Right ventricle myocardium inferior (tissue), 1 donor: ENCODE measurements at places on chromosomes 4 and X.

- DNase-seq = no peak
Observed at GRCh38 chrX:124300405-124300804, 32.1 kb upstream of the TEX13D start.

DNA sequence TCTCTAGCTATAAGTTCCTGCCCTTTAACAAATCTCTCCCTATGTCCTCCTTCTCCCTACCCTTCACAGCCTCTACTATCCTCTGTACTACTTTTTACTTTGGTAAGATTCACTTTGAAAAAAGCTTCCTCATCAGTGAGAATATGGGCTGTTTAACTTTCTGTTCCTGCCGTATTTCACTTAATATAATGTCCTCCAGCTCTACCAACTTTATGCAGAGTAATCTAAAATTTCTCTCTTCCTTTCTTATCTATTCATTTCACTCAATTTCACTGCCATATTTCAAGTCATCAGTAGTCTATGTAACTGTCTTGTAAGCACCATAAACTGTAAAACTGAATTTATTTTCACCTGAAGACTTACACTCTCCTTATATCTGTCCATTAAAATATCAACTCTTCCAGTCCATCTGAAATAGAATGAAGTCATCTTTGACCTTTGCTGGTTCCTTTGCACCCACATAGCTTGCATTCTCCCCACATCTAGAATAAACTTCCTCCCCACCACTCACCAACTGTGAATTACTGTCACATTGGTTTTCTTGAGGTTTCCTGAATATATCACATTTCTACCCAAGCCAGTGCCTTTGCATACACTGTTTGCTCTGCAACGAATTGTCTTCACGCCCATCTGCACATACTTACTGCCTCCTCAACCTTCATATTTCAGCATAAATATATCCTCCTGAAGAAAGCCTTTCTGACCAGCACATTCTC, 54.6 kb downstream of the ARAP2 start:
- no peak for DNase-seq

GRCh38 chr4:77043507-77044136, 32.2 kb downstream of the CCNI start:
- no peak for DNase-seq

- DNase-seq = peak; percentile 65
Observed at GRCh38 chrX:150664290-150664689, 28.9 kb upstream of the MTMR1 start.

DNA sequence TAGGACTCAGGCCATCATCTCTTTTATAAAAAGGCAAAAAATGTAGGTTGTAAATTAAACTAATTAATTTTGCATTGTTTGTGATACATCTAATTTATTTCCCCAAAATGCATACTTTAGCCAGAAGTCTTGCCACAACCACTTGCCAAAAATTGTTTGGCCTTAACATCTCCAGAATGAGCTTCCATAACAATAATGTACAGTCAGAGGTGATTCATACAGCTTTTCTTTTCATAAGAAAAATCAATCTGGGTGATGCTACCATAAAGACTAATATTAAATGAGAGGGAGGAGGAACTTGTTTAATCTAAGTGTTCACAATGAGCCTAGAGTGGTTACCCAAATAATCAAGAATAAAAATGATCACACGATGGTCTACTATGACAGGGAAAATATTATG, 59.3 kb downstream of the AMMECR1 start:
- DNase-seq = no peak

GRCh38 chrX:9447906-9448305, 17.0 kb upstream of the TBL1X start:
- no peak for DNase-seq

DNA sequence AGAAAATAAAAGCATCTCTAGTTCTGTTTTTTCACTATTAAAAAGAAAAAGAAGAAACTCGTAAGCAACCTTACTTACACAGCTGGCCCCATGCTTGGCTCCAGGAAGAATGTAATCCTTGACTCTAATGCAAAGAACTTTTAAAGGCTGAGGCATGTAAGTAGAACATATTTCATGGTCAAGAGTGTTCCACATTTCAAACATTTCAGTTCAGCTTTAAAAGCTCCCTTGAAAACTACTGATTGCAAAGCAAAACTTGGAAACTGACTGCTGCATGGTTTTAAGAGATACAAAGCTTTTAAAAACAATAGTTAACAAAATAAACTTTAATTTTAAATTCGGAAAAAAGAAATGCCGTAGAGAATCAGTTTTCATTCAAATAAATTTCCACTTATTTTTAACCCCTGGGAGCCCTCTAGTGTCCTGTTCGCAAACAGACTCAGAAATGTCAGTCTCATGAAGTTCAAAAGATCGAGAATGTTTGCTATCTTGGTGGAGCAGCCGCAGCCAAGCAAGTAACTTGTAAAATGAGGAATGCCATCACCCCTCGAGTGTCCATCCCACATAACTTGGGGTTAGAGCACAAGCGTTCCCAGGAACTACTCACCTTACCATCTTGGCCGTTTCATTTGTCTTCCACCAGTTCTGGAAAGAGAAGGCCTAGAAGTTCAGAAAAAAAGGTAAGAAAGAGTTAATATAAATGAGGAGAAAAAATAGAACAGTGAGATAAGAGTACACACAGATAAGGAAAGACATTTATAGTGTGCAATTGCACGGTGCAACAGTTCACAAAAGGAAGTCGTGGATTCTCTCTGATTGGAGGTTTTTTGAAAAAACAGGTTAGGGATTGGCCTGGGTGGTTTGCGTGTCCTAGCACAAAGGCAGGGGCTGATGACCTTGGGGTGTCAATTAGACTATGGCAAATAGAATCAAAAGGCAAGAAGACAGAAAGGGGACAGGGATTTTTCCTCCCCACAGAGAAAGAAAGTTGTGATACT, at the start of gene GASK1B:
Gene GASK1B, minus strand, starts transcription at position 765 of the 998 bp plus-strand sequence. CDS start 1,650 bp downstream, outside the sequence.
- no peak for DNase-seq

DNA sequence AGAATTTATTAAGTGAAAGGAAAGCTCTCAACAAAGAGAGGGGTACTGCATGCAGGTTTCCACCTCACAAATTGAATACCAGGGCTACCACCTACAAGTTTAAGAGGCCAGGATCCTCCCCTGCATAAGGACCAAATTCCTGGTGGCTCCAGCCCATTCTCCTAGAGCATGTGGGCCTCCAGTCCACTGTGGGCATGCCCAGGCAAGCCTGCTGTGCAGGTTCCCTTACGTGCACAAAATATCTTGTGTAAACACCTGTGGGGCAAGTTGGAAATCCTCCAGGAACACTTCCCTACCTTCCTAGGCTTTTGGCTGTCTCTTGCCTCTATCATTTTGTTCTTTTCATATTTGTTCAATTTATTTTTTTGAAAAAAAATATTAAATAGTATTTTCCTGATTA, 724.3 kb downstream of the ARAP2 start:
- no peak for DNase-seq

- no peak for DNase-seq
Observed at GRCh38 chr4:96052827-96053226, 212.9 kb downstream of the PDHA2 start.

GRCh38 chrX:147679356-147680005, 232.2 kb upstream of the FMR1 start:
- DNase-seq = no peak

- no peak for DNase-seq
Observed at GRCh38 chr4:100591161-100591876, 73.5 kb upstream of the EMCN start.

- DNase-seq = peak; percentile 74
Observed at GRCh38 chr4:173252024-173252935, 81.9 kb downstream of the HMGB2 start.

DNA sequence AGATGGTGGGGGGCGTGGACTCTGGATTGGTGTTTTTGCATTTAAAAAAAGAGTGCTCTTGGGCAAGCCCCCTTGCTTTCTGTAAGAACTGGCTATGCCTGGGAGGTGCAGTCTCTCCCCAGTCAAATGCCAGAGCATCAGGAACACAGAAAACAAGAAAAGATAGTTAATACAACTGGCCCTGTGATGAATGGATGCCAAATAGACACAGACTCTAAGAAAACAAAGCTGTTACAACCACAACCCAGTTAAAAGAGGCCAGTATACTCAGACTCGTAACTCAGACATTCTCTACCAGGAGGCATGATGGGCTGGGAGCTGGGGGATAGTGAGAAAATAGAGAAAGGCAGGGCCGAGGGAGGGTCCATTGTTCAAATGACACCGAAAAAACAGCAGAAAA, 32.5 kb upstream of the C1QTNF7 start:
- DNase-seq = no peak

DNA sequence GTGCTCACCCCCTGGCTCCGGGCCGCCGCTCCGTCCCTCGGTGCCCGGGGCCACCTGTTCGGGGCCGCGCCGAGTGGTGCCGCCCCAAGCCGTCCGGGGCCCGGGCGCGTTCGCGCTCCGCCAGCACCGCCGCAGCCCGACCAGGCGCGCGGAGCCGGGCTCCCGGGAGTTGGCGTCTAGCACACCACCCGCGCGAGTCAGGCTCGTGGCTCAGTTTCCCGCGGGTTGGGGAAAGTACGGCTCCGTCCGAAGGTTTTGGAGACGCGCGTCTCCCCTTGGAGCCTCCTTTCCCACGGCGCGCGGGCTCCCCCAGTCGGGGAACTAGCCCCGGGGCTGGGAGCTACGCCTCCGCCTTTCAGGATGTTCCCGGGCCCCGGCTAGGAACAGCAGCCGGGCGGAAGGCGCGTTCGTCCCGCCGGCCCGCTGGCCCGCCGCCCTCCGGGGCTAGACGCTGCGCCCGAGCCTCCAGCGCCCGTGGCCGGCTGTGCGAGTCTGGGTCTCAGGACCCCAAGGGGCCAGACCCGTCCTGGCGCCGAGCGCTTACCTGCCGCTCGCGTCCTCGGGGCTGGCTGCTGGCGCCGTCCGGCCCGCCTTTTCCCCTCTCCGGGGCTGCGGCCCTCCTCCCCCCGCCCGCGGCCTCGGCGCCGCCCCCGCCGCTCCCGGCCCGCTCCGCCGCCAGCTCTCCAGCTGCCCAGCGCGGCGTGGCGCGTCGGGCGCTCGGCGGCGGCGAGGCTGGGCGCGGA, at the start of gene ADGRG2:
Gene ADGRG2, minus strand, starts transcription at position 571 of the 743 bp plus-strand sequence. CDS start 53,634 bp downstream, outside the sequence.
- peak; percentile 71 for DNase-seq

DNA sequence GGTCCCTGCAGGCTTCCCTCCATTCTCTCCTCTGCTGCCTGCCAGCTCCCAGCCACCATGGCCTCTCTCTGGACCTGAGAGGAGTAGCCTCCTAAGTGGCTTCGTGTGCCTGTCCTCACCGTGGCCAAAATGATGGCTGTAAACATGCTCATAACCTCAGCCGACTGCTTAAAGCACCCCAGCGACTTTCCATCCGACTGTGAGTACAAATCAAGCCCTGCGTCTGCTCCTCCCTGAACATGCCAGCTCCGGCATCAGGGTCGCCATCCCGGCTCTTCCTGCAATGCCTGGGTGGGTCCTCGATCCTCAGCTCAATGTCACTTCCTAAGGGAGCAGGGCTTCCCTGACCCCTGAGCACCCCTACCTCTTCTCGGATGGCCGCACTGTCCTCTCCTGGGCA, 3.3 kb upstream of the SORCS2 start:
- no peak for DNase-seq

DNA sequence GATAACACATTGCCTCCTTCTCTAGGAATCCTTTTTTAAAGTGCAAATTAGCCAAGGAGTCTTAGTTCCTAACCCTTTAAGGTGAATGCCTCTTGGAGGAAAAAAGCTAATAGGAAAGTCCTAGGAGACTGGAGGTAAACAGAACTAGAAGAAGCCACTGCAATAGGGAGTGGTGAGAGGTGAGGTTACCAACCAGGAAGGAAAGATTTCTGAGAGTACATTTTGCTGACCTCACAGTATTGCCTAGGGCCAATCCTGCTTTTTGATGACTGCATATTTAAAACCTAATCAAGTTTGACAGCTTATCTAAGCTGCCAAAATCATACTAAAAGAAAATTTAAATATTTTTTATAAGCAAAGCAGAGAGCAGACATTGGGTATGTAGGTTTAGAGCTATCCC, 7.3 kb upstream of the CUL4B start:
- no peak for DNase-seq

DNA sequence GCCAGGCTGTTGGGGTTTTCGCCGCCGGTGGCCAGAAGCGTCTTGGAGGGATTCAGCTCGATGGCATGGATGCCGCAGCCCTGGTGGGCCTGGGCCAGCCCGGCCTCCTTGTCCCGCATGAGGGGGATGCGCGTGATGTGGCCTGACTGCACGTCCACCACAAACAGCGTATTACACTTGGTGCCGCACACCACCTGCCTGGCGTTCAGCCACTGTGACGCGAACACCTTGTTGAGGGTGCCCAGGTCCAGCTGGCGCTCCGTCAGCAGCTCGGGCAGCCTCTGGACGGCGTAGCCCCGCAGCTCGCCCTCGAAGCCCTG, 728 bp downstream of the DCAF12L2 start:
- peak; percentile 8 for DNase-seq

- no peak for DNase-seq
Observed at GRCh38 chrX:10246846-10247245, 90.1 kb downstream of the CLCN4 start.

DNA sequence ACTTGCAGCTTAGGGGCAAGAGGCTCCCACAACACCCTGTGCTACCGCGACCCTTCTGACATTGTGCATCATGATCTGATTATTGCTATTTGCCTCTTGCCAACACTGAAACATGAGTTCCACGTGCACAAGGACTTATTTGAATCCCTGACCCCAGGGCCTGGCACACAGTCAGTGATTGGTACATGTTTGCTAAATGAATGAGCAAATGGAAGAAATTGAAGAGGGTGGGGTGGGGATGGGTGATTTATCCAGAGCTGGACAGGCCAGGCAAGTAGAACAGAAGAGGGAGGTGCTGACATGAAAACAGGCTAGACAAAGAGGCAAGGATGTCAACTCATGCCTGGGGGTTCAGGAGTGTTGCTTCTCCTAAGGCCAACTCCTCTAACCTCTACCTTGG, 24.9 kb upstream of the RPL39 start:
- no peak for DNase-seq

DNA sequence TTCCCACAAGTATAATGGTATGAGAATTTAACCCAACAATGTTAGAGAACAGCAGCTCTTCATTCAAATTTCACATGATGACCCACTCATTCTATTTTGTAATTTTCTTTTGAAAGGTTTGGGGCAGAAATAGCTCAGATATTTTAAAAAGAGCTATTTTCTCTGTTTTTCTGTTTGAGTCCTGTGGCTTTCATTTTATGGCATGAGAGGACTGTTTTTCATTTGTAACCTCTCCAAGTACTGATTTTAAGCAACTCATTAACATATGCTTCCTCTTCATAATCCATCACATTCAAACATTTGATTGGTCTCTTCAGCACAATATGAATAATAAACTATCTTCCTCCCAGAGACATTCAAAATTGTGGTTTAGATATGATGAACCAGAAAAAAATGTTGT, 129.0 kb upstream of the TEX13A start:
- no peak for DNase-seq

DNA sequence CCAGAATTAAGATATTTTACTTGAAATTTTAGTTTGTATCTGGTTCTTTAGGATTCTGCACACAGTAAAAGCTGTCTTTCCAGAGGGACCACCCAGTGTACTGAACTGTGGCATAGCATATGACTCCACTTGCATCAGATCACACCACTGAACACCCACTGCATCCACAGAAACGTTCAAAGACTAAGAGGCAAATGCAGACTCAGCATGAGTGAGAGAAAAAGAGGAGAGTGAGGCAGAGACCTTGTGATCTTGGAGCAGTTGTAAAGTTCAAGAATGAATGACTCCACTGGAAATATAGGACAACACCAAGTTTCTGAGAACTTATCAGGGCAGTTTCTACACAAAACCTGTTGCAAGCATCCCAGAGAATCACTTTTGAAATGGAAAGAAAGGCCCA, 20.8 kb downstream of the PRDM5 start:
- DNase-seq = no peak

GRCh38 chr4:118281611-118282442, 71.0 kb downstream of the PRSS12 start:
- DNase-seq = no peak

- DNase-seq = no peak
Observed at GRCh38 chr4:6703786-6704185, 5.9 kb downstream of the MRFAP1L1 start.

- DNase-seq = no peak
Observed at GRCh38 chrX:72676465-72676864, 37.6 kb downstream of the PHKA1 start.
